Upper lobe of right lung (tissue), 1 donor: ENCODE measurements at places on chromosomes 2 and 18.

DNA sequence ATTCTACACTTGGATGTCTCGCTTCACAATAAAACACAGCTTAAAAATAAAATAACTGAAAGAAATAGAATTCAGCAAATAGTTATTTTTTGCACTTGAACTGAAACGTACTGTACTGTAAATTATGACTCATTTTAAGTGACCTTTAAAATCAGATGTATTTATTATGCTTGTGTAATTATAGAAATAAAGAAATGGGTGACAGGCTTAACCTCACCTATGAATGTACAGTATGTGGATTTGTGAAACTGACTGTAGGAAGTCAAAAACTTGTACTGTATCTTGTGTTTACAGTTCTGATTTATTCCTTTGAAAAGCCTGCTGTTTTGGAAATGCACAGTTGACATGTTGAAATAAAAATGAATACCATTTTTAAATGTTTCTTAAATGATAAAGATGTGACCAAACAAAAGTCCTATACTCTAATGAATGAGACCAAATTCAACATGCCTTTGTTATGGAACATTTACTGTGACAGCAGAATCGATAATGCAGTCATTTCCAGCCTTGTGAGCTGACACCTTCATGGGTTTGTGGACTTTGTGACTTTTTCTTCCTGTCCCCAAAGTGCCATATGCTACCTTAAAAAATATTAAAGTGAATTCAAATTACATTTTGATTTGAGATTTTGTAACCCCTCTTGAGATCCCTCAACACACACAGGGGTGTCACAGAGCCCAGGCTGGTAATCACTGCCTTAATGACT lies 32.7 kb downstream of the NEMP2 start:
- peak overlapping the region; percentile 2 for H3K27ac ChIP-seq
- peaks cover 65% of the 10 kb centered on the region for H3K36me3 ChIP-seq
- H3K27me3 ChIP-seq, result no peaks in the 10 kb centered on the region

DNA sequence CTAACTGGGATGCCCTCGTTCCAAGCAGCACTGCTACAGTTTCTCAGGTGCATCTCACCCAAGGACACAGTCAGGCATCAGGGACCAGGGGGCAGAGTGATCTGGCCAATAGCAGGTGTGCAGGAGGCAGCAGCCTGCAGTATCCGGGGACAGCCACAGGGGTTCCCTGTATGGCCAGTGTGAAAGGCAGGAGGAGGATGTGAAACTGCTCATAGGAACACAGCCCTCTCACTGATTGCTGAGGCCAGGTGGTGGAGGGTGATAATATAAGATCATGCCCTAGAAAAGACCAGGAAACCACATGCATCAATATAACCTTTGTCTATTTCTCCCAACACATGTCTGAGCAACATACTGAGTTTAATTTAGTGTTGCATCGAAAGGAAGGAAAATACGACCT lies 112.7 kb upstream of the TACR1 start:
- no peak overlapping the region for H3K4me3 ChIP-seq
- DNase-seq, result no peak
- no peaks in the 10 kb centered on the region for H3K27me3 ChIP-seq
- H3K27ac ChIP-seq, result no peak overlapping the region

- H3K4me1 ChIP-seq, result no peaks in the 10 kb centered on the region
- no peaks in the 10 kb centered on the region for H3K36me3 ChIP-seq
These were observed 157.6 kb downstream of the ARL6IP6 start for GRCh38 chr2:152875701-152876695.

- no peak overlapping the region for H3K4me3 ChIP-seq
- no peaks in the 10 kb centered on the region for H3K4me1 ChIP-seq
- no peaks in the 10 kb centered on the region for H3K36me3 ChIP-seq
- no peaks in the 10 kb centered on the region for H3K27me3 ChIP-seq
These were observed 28.0 kb downstream of the HDAC4 start for GRCh38 chr2:239372835-239373234.

GRCh38 chr2:172812158-172812744 lies 76.6 kb downstream of the RAPGEF4 start:
- H3K4me1 ChIP-seq, result no peaks in the 10 kb centered on the region
- H3K4me3 ChIP-seq, result no peak overlapping the region
- no peaks in the 10 kb centered on the region for H3K36me3 ChIP-seq
- DNase-seq, result no peak

DNA sequence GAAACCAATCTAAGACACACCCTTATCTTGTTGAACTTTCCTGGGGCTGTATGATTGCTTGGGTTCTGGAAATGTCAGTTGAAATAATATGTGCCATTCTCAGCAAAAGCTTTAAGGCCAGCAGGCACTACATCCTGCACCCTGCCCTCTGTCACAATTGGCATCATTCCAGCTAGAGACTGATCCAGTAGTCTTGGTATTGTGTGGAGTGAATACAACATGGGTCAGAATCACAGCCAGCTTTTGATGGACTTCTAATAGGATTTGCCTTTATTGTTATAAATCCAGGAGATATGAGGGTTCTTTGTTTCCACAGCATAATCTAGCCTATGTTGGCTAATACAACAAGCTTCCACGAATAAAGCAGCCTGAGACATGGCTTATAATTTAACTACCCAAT lies 617.0 kb upstream of the CDH2 start:
- H3K4me1 ChIP-seq, result no peaks in the 10 kb centered on the region
- no peaks in the 10 kb centered on the region for H3K27me3 ChIP-seq
- H3K4me3 ChIP-seq, result no peak overlapping the region
- H3K27ac ChIP-seq, result no peak overlapping the region
- no peak for DNase-seq
- no peaks in the 10 kb centered on the region for H3K36me3 ChIP-seq

DNA sequence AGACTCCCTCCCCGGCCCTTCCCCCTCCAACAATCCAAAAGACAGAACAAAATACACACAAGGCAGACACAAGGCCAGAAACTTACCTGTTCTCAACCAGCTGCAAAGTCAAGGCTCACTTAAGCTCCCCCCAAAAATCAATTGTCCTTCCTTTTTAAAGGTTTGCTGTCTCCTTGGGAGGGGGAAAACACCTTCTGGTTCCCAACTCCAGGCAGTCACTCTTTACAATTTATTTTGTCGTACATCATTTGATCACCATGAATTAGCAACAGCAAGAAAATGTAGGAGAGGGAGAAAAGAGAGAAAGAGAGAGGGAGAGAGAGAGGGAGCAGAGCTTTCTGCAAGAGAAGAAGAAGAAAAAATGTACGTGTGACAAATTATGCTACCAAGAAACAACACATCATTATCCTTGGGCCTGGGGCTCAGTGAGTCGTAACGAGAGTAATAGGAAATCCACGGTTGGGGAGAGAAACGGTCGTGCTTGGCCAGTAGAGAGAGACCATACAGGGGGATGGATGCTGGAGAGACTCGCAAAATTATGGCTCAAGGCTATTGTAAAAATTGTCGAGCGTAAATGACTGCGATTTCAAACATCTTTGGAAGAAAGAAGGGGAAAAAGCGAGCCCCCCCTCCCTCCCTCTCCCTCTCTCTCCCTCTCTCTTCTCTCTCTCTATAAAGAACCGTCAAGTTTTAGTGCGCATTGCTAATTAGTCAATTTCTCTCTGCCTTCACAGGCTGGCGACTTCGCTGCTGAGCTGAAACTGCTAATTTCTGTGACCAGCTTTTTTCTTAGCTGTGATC lies at the start of gene KLHL14:
KLHL14 (minus strand) TSS at position 443 of the 801 bp plus-strand sequence. CDS start 2,432 bp downstream, outside the sequence.
- no peaks in the 10 kb centered on the region for H3K4me1 ChIP-seq
- H3K36me3 ChIP-seq, result no peaks in the 10 kb centered on the region
- H3K4me3 ChIP-seq, result peak within 1 kb of the TSS; percentile 41
- H3K27ac ChIP-seq, result no peak within 1 kb of the TSS

DNA sequence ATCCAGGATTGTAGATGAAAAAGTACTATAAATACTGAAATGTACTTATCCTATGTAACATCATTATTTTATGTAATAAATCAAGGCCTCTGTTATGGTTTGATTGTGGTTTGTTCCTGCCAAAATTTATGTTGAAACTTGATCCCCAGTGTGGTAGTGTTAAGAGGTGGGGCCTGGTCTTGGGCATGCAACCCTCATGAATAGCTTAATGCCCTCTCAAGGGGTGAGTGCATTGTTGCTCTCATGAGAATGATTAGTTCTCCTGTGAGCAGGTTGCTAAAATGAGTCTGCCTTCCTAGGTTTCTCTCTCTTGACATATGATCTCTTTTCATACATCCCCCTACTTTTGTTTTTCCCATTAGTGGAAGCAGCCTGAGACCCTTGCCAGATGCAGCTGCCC lies 915.4 kb downstream of the TSN start:
- DNase-seq, result no peak
- H3K27ac ChIP-seq, result no peak overlapping the region
- no peaks in the 10 kb centered on the region for H3K4me1 ChIP-seq
- no peaks in the 10 kb centered on the region for H3K27me3 ChIP-seq
- H3K4me3 ChIP-seq, result no peak overlapping the region

GRCh38 chr18:24443870-24444269 lies 16.6 kb upstream of the HRH4 start:
- no peak overlapping the region for H3K4me3 ChIP-seq
- no peak overlapping the region for H3K27ac ChIP-seq
- no peaks in the 10 kb centered on the region for H3K4me1 ChIP-seq

GRCh38 chr18:52334896-52335295 lies 5.1 kb upstream of the DCC start:
- DNase-seq, result no peak
- peaks cover 5% of the 10 kb centered on the region for H3K27me3 ChIP-seq
- no peak overlapping the region for H3K4me3 ChIP-seq
- H3K4me1 ChIP-seq, result no peaks in the 10 kb centered on the region
- no peaks in the 10 kb centered on the region for H3K36me3 ChIP-seq

DNA sequence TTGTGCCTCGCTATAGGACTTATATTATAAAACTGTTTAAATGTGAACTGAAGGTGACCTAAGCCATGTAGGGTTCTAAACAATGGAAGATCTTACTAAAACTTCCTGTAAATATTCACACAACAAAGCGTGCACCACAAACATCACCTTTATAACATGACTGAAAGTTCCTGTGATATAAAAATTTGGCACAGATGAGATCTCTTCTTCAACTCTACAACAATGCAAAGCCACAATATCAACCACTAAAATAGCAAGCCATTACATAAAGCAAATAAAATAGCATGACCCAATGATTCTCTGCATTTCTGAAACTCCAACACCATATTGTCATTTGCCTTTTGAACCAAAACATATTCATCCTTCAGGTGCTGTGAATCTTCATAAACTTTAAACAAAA lies 3.5 kb downstream of the YES1 start:
- no peak for DNase-seq
- no peak overlapping the region for H3K4me3 ChIP-seq
- H3K4me1 ChIP-seq, result peaks cover 22% of the 10 kb centered on the region
- H3K27me3 ChIP-seq, result no peaks in the 10 kb centered on the region
- H3K27ac ChIP-seq, result no peak overlapping the region
